ENCODE measurements at places on chromosomes 16 and 17.
A peak's percentile ranks its signal among the peaks of the same experiment; 100 is the strongest.

DNA sequence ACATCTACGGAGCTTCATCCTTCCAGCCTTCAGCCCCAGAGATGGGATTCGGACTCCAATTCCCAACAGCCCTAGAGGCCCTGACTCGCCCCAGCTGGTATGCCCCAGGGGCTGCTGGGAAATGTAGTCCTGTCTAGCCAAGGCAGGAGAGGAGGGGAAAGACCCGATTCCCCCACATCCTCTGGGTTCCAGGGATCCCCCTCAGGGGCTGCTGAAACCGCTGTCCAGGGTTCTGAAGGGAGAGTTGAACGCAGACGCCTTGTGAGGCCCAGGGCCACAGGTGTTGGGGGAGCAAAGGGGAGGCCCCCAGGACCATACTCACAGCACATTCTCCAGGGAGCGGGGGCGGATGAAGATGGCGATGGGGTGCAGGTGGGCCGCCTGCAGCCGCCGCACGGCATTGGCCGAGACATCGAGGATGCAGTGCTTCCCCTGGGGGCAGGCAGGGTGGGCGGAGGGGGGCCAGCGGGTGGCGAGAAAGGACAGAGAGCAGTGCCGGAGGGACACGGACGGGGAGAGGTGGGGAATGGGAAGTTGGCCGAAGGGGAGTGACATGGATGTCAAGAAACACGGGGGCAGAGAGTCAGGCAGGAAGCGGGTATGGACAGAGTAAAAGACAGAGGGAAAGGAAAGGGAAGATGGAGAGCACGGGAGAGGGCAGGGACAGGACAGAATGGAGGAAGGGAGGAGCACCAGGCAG lies 12.6 kb upstream of the ASGR1 start:
- DNase-seq, result peak; percentile 74

DNA sequence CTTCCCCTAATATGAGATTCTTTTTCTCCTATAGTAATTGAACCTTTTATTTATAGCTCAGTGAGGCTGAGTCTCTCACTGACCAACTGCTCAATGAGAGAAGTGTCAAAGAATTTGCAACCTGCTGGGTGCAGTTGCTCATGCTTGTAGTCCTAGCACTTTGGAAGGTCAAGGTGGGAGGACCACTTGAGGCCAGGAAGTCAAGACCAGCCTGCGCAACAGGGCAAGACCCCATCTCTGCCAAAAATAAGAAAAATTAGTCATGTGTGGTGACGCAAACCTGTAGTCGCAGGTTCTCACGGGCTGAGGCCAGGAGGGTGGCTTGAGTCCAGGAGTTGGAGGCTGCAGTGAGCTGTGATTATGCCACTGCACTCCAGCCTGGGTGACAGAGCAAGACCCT lies 30.9 kb upstream of the CRYBA1 start:
- no peak for DNase-seq

GRCh38 chr16:87493608-87494280 lies 920 bp upstream of the ZCCHC14 start:
- no peak for DNase-seq

GRCh38 chr17:50301891-50302584 lies 27.8 kb downstream of the TMEM92 start:
- DNase-seq, result no peak

GRCh38 chr16:24189941-24190340 lies 66.2 kb upstream of the CACNG3 start:
- no peak for DNase-seq

GRCh38 chr17:44970136-44970741 lies 2.1 kb upstream of the C1QL1 start:
- peak; percentile 24 for DNase-seq

GRCh38 chr16:86619239-86619794 lies 41.0 kb downstream of the FOXL1 start:
- peak; percentile 51 for DNase-seq

- no peak for DNase-seq
Measured at GRCh38 chr17:78831688-78832540, 8.7 kb downstream of the USP36 start.

DNA sequence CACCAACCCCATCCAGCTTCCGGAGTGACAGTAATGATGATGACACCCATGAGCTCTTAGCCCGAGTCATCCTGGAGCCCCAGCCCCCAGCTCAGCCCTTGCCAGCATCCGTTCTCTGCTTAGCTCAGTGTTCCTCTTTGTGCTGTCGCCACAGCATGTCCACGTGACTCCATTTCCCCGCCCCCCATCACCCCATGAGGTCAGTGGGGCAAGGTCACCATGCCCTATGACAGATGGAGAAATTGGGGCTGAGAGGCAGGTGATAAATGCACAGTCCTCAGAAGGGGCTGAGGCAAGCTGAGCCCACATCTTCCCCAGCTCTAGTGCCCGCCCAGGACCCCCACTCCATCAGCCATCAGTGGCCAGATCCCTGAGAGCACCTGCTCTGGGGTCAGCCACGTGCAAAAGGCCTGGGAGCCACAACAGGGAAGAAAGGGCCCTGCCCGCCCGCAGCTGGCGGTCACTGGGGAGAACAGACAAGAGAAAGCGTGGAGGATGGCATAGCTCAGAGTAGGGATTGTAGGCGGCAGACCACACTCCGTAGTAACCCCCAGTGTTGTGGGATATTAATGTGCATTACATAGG lies 17.1 kb downstream of the ITGB4 start:
- no peak for DNase-seq

- DNase-seq, result no peak
Measured at GRCh38 chr16:82911925-82912324, 285.2 kb downstream of the CDH13 start.

- DNase-seq, result no peak
Measured at GRCh38 chr17:17940441-17940911, 31.7 kb downstream of the TOM1L2 start.

- no peak for DNase-seq
Measured at GRCh38 chr17:75099881-75100595, 9.7 kb upstream of the ARMC7 start.

GRCh38 chr16:31113121-31114120 lies 4.0 kb upstream of the KAT8 start:
- no peak for DNase-seq

DNA sequence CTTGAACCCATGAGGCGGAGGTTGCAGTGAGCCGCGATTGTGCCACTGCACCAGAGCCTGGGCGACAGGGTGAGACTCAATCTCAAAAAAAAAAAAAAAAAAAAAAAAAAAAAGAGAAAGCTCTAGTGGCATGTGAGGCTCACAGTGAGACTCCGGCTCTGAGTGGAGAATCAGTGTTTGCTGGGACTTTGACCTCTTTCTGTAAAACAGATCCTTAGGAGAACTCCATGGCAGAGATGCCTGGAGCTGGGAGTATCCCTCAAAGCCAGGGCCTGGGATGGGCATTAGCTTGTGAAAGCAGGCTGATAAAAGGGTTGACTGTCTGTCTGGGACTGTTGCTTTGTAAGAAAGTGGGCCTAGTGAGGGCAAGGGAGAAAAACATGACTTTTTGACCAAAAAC lies 46.4 kb downstream of the ZNF207 start:
- peak; percentile 73 for DNase-seq

DNA sequence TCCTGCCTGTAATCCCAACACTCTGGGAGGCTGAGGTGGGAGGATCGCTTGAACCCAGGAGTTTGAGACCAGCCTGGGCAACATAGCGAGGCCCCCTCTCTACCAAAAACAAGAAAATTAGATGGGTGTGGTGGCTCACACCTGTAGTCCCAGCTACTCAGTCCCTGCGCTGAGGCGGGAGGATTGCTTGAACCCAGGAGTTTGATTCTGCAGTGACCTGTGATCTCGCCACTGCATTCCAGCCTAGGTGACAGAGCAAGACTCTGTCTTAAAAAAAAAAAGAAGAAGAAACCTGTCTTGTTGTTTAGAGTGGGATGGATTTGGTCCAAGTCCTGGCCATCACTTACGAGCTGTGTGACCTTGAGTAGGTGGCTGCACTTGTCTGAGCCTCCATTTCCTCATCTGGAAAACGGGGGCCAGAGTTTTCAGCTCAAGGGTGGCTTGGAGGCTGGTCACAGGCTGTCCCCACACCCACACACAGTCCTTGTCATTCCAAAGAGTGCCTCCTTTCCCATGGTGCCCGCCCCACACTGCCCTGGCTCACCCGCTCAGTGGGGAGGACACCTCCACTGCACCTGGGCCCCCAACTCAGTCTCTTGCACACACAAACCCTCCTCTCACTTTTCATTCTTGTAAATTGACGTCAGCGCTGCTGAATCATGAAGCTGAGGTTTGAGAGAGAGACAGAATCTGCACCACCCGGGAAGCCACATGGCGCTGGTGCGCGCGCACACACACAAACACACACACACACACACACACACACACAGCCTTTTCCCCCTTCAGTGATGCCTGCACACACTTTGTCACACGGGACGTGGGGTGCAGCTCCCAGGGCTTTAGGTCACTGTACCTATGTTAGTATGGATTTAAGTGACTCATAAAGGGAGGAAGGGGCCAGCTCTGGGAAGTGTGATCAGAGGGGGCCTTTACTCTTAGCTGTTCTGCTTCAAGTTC lies 4.2 kb downstream of the SOCS1 start:
- no peak for DNase-seq

GRCh38 chr17:34151102-34151501 lies 104.0 kb upstream of the CCL2 start:
- DNase-seq, result no peak

- no peak for DNase-seq
Measured at GRCh38 chr17:5096731-5097100, 15.0 kb downstream of the ZNF232 start.

Data from Caco-2 (cell line).